ENCODE measurements at places on chromosomes 7 and 10.

DNA sequence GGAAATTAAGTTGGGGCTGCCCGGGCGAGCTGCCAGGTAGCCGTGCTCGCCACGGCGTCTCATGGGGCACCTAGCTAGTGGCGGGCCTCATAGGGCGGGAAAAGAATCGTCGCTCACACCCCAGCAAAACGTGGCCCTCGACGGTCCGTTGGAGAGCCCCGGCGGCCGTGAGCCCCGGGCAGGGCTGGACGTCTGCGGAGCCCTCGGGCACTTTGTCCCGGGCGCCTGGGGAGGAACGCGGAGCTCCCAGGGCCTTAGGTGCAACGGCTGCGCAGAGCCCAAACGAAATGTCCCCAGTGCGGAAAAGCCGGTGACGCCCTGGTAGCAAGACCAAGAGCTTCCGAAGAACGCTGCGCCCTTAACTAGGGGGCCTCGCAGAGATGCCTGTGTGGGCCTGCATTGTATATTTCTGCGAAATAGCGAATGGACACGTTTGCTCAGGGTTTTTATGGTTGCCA is 866 bp upstream of the SFMBT2 start:
- DNase-seq = no peak

GRCh38 chr10:57891201-57892006 is 376.3 kb downstream of the IPMK start:
- no peak for DNase-seq

DNA sequence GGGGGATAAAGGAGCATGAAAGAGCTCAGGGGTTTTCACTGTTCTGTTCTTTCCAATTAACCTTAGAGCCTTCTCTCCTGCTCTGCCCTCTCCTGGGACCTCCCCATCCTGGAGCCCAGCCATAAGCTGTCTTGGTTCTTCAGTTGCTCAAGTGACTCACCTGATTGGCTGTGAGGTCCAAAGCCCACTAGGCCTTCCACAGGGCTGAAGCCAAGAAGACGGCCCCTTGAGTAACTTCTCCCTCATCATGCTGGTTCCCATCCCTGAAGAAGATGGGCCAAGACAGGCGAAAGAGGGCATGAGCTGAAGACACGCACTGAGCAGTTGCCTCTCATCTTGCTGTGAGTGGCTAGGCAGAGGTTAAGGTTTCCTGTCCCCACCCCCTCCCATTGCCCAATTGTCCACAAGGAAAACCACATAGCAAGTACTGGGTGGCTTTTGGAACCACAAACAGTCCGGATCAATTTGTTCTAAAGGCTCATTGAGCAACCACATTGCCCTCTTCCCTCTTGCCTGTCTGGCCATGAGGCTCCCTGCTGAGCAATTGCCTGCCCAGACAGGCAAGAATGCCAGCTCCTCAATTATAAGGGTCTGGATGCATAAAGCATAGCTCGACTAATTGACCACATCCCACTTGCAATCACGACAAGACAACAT is 43.9 kb upstream of the GPAM start:
- DNase-seq = no peak

GRCh38 chr7:16171928-16172327 is 249.4 kb downstream of the CRPPA start:
- DNase-seq = no peak

DNA sequence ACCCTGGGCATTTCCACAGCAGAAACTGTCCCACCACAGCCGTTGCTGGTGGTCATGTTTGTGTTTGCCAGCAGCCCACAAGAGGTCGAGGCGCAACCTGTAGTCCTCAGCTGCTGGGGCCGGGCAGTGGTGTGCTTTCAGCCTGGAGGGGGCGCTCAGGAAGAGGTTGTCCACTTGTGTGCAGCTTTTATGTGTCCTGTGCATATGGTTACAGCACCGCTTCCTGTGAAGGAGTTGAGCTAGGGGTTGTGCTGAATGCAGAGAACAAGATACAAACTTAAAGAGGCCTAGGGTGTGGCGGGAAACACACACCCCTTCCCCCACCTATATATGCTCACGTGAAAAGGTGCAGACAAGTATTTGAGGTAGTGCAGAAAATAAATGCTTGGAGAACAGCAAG is 29.5 kb upstream of the PFKFB3 start:
- peak; percentile 52 for DNase-seq

- DNase-seq = no peak
These were observed 538.4 kb downstream of the PTPRN2 start for GRCh38 chr7:158049271-158049670.

GRCh38 chr10:84335516-84335915 is 7.1 kb downstream of the CCSER2 start:
- DNase-seq = no peak

DNA sequence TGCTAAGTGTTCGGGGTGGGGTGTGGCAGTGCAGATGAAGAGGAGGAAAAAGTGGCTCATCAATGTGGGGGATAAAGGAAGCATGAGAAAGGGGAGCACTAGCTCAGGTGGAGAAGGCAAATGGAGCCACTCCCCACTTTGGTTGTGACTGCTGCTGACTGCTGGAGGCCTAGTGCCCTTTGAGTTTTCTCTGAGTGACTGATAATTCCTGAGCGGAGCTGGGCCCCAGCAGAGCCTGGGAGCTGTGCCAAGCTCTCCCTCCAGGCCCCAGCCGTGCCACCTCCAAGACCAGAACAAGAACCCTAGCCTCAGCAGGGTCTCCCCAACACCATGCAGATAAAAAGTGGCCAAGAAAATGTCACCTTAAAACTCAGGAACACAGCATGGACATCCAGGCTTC is 9.7 kb upstream of the RASSF4 start:
- no peak for DNase-seq

GRCh38 chr7:68682910-68683309 is 915.4 kb upstream of the AUTS2 start:
- DNase-seq = no peak
